ENCODE measurements at places on chromosomes 6 and 20.

DNA sequence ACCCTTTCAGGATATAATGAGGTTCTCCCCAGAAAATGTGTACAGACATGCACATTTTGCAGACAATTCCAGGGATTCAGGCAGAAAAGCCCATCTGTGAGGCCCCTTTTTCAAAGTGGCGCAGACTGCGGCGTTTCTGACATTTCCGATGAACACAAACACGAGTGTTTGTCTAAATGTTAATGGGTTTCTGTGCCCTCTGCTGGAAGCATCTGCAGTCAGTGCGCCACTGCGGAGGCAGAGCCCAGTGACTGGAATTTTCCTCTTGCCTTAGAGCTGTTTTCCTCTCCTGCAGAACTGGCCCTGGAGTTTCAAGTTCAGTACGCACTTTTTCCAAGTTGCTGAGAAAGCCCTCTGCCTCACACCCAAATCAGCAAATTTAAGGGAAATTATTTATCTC, 15.3 kb downstream of the ANKRD60 start:
- DNase-seq, result no peak

DNA sequence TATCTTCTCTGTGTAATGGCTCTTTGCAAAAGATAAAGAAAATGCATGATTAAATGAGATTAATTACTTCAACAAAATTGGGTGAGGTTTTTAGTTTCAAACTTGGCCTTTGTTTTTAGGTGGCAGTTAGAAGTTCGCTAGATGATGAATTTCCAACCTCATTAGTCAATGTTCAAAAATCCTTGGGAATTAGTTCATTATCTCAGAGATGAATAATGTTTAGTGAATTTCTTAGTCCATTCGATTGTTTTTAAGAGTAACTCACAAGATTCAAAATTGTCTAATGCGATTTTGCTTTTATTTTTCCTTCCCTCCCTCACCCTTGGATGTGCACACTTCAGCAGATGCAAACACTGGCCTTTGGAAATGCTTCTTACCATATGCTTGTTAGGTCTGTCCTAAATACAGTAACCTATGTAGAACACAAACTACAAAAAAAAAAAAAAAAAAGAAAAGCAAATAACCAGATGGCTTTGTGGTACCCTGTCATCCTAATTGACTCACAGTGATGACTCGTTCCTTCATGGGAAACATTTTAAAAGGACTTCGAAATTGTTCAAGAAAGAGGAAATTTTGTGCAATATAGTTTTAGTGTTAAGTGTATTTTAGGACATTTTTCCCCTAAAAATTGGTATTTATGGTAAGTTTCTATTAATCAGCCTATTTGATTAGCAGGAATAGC, 66.7 kb downstream of the FAM229B start:
- DNase-seq, result no peak

DNA sequence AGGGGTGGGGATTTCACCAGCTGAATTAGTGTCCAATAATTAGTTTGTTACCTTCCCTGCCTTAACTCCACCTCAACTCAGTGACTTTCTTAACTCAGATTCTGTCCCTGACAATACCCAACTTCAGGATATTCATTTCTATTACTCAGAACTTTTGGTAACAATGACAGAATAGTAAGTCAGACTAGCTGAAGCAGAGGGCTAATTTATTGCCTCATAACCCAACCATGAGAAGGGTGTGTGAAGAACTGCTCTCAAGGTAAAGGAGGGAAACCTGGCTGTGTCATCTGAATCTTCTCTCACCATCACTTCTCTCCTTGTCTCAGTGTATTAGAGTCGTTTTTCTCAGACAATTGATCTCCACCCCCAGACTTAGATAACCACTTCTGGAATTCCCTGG, 1.2 kb upstream of the PI3 start:
- no peak for DNase-seq

DNA sequence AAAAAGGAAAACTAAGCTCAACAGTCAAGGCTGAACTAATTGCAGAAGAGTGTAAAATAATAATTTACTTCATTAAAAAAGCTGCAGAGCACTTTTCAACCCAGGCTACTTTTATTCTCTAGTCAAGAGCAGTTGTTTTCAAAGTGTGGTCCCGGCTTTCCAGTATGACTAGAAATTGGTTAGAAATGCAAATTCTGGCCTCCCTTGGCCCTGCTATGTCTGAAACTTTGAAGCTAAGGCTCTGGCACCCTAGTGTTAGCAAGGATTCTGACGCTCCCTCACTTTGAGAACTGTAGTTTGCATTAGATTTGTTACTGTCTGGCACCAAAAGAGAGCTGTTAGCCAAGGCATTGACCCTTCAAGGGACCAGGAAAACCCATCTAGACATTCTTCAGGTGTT, 9.5 kb upstream of the NXT1 start:
- DNase-seq, result no peak

DNA sequence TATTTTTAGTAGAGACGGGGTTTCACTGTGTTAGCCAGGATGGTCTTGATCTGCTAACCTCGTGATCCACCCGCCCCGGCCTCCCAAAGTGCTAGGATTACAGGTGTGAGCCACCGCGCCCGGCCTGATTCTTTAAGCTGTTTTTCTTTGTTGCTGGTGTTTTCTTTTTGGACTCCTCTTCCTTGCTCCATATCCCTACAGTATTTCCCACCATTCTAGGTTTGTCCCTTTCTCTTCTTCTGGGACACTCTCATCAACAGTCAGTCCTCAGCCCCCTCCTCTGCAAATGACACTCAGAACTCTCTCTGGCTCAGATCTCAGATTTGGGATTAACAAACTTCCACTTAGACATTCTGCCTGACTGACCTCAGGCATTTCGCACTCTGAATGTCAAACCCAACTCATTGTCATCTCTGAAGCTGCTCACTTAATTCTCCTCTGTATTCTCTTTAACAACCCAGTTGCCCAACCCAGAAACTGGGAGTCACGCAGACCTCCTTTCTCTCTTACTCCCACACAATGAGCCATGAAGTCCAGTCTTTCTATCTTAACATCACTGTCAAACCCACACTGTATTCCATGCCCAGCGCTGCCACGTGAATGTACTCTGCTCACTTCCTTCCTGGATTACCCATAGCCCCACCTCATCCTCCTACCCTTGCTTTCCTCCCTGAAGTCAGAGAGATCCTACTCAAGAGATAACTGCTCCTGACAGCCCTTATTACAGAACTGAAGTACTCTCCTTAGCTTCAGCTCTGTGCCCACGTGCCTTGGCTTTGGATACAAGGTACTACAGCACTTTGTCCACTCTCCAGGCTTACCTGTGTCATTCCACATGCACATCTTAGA, 2.6 kb downstream of the MPIG6B start:
- DNase-seq, result no peak

DNA sequence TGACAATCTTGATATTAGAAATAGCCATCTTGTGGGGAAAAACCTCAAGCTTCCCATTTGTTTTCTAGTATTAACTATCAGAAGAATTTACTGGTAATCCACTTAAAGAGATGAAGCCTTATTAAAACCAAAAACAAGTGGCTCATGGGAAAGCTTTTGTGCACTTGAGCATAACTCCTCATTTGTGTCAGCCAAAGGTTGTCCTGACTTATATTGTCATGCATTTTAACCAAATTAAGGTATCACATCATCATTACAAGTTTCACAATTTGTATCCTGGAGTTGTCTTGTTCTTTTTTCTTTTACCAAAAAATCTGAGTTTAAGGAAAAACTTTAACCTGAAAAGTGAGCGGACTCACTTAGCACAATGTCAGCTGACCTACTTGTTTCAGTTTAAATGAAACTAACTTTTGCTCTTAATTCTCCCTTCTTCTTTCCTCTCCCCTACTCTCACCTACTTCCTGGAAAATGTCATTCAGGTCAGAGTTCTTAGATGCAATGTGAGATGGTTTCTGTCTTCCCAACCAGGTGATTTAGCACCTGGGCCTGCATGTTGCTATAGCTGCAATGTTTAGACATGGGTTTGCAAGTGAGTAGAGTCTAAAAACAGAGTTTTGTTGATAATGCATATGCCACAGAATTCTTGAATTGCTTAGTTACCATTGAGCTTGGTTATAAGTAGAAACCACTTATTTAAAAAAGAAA, 82.8 kb downstream of the TNFAIP3 start:
- DNase-seq, result peak; percentile 75

Data from CD4-positive, alpha-beta T cell treated with Interleukin-2 at 100 ng/mL for 4 hours (primary cell).